ENCODE measurements at places on chromosomes 13 and 19.

DNA sequence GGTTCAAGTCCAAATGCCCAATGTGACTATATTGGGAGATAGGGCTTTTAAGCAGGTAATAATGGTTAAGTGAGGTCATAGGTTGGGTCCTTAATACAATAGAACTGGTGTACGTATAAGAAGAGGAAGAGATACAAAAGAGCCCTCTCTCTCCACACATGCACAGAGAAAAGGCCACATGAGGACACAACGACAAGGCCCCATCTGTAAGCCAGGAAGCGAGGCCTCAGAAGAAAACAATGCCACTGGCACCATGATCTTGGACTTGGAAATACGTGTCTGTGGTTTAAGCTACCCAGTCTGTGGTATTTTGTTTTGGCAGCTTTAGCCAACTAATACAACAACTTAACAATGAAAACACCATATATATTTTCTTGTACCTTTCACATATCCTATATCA, 23.4 kb upstream of the RFC3 start:
- no peak for DNase-seq

DNA sequence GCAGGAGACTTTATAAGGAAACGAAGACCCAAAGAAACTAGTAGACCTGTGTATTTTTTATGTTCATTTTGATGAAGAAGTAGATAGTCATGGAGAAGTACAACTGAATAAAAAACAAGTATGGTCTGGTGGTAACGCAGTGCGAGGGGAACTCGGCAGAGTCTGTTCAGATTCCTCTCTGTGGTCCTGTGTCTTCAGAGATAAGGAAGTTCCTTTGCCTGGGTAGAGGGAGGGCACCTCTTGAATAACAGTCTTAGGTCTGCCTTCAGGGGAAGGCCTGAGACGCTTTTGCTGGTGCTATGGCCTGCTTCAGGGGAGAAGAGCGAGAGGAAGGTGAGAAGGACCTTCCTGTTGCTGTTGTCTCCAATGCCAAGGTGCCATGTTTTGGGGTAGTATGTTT, 25.9 kb upstream of the SLC46A3 start:
- no peak for DNase-seq

DNA sequence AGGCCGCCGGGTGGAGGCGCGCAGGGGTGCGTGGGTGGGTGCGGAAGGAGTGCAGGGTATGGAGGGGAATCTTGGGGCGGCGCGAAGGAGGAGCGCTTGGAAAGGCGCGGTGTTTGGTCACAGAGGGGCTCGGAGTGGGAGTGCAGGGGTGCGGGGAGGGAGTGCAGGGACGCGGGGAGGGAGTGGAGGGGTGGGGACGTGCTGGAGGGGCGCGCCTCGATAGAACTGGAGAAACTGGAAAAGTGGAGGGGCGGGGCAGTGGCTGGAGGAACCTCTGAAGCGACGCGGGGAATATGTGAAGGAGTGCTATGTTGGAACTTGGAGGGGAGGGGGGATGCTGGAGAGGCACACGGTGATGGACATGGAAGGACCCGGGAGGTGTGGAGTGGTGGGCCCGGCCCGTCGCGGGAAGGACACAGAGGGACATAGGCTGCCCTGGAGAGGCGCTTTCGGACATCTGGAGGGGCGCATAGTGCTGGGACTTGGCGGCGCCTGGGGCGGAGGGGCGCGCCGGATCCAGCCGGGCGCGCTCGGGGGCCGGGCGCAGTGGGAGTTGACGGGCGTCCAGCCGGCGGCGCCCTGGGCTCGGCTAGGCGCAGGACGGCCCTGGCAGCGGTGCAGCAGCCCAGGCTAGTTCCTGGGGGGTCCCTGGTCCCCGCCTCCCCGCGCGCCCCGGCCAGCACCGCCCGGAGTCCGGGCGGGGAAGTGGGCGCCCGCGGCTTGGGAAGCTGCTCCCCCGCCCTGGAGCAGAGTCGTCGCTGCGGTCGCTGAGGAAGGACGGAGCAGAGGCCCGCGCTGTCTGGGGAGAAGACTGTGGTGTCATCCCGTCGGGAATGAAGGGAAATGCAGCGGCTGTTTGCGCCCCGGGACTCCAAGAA, 20.8 kb upstream of the SGCG start:
- DNase-seq, result peak; percentile 38

- no peak for DNase-seq
Observed at GRCh38 chr13:60572003-60572798, 175.2 kb downstream of the TDRD3 start.

- no peak for DNase-seq
Observed at GRCh38 chr19:55870736-55871135, 34.4 kb downstream of the NLRP4 start.

DNA sequence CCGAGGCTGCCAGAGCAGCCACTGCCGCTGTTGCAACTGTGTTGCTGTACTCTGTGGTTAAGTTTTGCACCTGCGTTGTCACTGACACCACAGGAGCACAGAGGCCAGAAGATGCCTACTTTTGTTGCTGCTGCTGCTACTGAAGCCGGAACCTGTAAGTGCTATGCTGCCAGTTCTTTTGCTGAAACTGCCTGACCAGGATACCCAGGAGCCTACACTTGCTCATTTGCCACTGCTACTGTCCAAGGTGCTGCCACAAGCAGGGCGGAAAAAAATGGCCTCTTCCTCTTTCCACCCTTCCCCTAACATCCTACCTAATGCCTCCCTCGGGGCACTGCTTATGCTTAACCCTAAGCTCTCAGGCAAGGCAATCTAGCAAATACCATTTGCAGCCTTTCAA, 29.0 kb upstream of the NBEA start:
- no peak for DNase-seq

DNA sequence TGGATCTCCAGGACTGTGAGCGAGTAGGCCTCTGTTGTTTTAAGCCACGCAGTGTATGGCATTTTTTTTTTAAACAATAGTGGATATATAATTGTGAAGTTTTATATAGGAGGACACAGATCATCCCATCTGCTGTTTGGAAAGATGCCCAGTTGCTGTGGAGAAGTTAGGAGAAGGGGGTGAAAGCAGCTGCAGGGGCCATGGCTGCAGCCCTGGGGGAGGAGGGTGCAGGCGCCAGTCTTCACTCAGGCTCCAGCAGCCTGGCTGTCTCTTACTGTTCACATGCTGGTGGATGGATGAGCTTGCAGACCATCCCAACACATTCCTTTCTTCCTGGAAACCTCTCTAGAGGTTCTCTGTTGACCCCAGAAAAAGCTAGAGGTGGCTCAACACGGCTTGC, 242.3 kb downstream of the TEX29 start:
- no peak for DNase-seq

GRCh38 chr13:76552807-76553206, 333.4 kb downstream of the KCTD12 start:
- no peak for DNase-seq

DNA sequence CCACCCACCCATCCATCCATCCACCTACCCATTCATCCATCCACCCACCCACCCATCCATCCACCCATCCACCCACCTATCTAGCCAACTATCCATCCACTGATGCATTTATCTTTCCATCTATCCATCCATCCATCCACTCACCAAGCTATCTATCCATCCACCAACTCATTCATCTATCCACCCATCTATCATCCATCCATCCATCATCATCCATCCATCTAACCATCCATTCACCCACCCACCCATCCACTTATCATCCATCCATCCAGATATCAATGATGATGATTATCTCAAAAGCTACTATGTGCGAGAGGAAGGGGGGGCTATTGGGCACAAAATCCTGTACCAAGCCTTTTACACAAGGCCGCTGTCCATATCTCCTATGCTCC, 5.5 kb downstream of the YIF1B start:
- no peak for DNase-seq

DNA sequence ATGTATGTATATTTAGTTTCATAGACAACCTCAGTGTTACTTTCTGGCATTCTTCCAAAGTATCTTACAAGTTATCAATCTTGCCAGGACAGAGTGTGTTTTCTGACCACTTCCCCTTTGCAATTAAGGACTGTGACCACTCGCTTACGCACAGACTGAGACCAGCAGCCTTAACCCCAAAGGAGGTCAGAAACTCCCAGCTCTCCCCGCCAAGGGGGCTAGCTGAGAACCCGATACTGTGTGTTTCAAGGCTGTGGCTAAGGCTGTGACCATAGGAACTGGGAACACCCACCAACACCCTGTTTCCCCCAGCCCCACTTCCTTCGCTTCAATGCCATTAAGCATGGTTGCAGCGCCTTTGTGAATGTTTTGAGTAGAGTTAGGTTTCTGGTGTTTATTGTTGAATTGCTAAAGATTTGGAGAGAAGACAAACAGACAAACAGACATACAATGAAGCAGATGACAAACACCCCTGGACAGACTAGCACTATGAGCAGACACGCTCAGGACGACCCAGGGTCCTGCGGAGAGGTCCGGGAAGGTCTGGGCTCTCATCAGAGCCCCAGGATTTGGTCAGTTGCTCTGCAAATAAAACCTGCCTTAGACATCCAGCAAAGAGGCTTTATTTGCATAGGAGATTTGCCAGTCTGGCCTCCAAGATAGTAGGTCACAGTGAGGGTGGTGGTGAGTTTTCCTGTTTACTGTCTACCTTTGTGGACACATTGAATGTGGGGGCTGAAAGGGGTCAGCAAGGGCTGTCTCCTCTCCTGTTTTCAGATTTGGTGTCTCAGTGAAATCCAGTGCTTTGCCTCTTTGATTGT, 25.0 kb upstream of the TNFSF11 start:
- DNase-seq, result peak; percentile 77

GRCh38 chr19:10826231-10826630, 9.8 kb downstream of the TMED1 start:
- DNase-seq, result no peak

GRCh38 chr19:44891016-44891882, at the start of gene TOMM40:
TOMM40 (plus strand) TSS chr19:44891254; CDS start chr19:44891416, 162 bp downstream.
- peak; percentile 100 for DNase-seq

- DNase-seq, result peak; percentile 66
Observed at GRCh38 chr19:41877916-41878905, 1.1 kb downstream of the CD79A start.

DNA sequence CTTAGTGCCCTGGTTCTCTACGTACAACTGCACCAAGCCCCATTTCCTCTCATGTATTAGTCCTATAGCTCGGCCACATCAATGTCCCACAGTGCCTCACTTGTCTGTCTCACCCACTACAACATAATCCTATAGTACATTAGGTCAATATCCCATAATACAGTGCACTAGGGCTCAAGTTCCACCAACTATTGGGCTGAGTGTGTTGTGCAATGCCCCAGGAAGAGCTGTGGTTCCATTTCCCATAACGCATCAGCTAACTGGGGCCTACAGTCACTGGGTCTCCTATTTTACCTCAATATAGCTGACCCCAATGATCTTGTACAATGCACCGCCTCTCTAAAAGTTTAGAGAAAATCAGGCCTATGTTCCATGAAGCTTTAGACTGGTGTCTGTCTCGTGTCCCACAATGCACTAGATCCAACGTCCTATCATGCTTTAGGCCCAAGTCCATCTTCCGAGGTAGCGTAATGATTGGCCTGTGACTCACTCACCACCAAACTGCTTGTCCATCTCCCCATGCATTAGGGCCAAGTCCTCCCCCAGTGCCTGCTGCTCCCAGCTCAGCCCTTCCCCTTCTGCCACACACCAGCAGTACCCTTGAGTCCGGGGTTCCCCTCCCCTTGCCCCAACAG, 21.8 kb downstream of the TSKS start:
- no peak for DNase-seq

GRCh38 chr13:30493658-30494381, 28.1 kb upstream of the HMGB1 start:
- DNase-seq, result no peak

Data from GM13977 (cell line).